ENCODE measurements at places on chromosomes 6 and 20. TPM values are rescaled to one million over a fixed set of nuclear protein-coding genes. Genes with fewer than 3 reads are reported as not detected.

RSPH9 gene
- total RNA-seq, result 0.16 TPM

BLTP3A gene
- 5.0 TPM for total RNA-seq

ADGRF4 gene
- 18.7 TPM for total RNA-seq

FAM83B gene
- 0.02 TPM for total RNA-seq

CLVS2 gene
- 0.13 TPM for total RNA-seq

EYA2 gene
- 2.0 TPM for total RNA-seq
